ENCODE measurements at places on chromosomes 1 and 21. TPM values are rescaled to one million over a fixed set of nuclear protein-coding genes. Genes with fewer than 3 reads are reported as not detected.

GRCh38 chr1:65319141-65319540, 9.8 kb downstream of the DNAJC6 start:
- DNase-seq: no peak

- no peak for DNase-seq
These were observed 597.8 kb downstream of the KIF26B start for GRCh38 chr1:245752561-245752960.

- no peak for DNase-seq
These were observed 3.3 kb downstream of the PTPRC start for GRCh38 chr1:198641966-198642668.

DNA sequence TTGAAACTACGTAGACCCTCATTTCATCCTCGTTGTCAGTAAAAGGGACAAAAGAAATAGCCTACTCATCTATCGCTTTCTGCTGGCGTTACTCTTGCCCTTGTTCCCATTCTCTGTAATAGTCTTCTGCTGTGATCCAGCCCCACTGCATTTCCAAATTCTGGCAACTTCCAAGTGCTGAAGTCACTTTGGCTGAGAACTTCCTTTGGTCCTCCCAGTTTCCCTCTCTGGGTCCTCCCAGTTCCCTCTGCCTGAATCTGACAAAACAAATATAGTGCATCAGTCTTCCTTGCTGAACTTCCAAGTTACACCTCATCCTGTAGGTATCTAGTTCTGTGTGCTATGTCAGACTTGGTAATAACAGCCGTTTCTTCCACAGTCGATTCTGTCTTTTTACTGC, 47.0 kb upstream of the PLA2G4A start:
- DNase-seq: no peak

DNA sequence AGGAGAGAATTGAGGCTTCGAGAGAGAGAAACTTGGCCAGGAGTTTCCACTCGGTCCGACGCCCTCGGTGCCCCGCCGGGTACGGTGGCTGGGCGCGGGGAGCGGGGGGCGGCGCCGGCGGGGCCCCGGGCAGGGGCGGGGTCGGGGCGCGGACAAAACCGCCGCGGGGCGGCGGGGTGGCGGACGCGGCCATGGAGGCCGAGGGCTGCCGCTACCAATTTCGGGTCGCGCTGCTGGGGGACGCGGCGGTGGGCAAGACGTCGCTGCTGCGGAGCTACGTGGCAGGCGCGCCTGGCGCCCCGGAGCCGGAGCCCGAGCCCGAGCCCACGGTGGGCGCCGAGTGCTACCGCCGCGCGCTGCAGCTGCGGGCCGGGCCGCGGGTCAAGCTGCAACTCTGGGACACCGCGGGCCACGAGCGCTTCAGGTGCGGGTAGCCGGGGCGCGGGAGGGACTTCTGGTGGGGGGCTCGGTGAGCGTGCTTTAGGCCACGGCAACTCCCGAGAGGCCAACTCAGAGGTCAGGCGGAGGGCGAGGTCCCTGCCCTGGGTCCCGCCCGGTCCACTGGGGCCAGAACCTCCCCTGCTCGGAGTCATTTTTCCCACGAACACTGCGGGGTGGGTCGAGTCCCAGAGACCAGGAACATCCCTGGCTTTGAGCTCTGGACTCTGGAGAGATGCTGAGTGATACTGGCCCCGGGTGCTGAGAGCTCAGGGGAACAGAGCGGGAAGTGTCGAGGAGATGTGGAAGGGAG, 431 bp downstream of the RAB42 start:
- DNase-seq: no peak

- DNase-seq: no peak
These were observed 61.0 kb downstream of the IER5 start for GRCh38 chr1:181149326-181150125.

GRCh38 chr1:59266180-59266926, 30.5 kb upstream of the FGGY start:
- DNase-seq: no peak

GRCh38 chr1:90709535-90709934, 7.6 kb downstream of the BARHL2 start:
- no peak for DNase-seq

DNA sequence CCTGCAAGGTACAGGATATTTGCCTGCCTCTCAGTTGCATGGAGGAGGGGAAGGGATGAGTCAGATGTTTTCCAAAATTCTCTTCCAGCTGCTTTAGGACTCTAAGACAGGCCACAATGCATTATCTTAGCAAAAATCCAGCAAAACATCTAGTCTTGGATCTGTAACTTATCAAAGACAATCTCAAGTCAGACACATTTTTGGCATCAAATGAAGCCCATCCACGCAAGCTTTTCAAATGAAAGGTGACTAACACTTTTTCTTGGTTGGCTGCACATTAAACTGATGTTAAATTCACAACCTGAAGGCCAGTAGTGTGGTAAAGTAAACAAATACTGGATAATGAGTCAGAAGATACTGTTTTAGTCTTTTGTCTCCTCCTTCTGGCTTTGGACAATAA, 21.3 kb downstream of the FAM78B start:
- DNase-seq: no peak

GRCh38 chr1:23376890-23377811, 7.5 kb upstream of the ZNF436 start:
- DNase-seq: no peak

GRCh38 chr1:170145770-170146676, at the start of gene NTMT2:
Gene NTMT2, plus strand, starts transcription at chr1:170145959. Its CDS starts 149 bp downstream, at chr1:170146108.
- DNase-seq: no peak

GRCh38 chr1:52007215-52008002, 16.9 kb upstream of the RAB3B start:
- no peak for DNase-seq

- no peak for DNase-seq
These were observed 73.8 kb downstream of the UMODL1 start for GRCh38 chr21:42144679-42145568.

DNA sequence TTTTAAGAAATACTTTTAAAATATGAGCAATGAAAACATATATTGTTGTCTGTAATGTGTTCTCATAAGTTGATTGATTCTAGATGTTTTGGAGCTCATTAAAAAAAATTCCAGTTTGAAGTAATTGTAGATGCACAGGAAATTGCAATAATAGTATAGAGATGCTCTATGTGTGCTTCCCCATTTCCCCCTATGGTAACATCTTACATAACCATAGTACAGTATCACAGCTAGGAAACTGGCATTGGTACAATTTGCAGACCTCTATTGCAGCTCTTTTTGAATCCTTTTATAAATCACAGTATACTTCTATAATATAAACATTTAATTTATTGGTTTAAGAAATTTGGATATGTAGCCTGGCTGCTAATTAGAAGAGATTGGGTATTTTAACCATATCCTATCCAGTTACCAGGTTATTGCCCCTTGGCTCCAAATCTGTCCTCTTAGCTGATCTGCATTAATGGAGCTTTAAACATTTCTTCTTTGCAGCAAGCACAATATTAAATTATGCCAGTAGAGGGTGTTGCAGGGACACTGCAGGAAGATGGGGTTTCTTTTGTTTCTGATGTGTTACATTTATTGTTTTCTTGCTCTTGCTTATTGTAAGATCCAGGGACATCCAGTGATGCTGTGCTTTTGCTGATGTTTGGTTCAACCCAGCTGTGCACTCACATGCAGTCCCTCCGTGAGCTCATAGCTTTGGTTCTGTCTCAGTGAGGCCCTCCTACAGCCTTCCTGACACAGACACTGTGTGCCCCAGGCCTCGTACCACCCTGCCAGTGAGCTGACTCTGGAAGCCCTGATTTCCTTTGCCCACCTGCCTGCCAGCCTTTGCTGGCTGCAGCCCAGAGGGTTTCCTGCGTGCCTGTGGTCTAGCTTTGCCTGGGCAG, 103.3 kb downstream of the RABGAP1L start:
- no peak for DNase-seq

DNA sequence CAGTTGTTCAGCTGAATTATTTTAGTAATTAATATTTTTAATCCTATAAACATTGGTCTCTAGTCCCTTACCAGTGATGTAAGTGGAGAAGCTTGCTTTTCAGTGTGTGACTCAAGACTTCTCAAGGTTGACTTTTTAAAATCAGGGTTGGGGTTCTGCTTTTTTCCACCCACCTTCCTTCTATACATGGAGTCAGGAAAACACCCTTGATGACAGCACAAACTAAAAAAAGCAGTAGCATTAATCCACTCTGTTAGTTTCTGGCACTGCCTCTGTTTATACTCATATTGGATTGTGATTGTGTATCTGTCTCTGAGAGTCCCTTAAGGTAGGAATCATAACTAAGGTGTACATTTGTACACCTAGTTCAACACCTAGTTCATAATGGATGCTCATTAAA, 8.3 kb upstream of the PLEKHO1 start:
- no peak for DNase-seq

DNA sequence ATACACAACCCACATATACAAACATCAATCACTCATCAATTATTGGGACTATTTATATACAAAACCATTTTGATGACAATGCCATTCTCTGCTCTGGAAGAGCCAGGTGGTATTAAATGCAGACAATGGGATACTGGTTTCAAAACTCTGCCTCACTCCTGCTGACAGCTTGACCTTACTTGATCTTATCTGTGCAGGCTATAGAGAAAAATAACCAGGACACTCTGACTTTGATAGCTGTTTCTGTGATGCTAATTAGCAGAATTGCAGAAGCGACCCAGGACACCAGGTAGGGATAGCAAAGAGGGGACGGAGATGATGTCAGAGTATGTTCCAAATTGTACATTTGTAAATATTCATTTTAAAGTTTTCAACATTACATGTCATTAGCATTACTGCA, 89.5 kb downstream of the OLFM3 start:
- DNase-seq: no peak

- no peak for DNase-seq
These were observed 49.0 kb upstream of the OLFM3 start for GRCh38 chr1:102045752-102046151.

- no peak for DNase-seq
These were observed 5.5 kb downstream of the TSEN15 start for GRCh38 chr1:184056921-184057555.

GRCh38 chr1:183953031-183953430, 84.5 kb downstream of the COLGALT2 start:
- no peak for DNase-seq

DNA sequence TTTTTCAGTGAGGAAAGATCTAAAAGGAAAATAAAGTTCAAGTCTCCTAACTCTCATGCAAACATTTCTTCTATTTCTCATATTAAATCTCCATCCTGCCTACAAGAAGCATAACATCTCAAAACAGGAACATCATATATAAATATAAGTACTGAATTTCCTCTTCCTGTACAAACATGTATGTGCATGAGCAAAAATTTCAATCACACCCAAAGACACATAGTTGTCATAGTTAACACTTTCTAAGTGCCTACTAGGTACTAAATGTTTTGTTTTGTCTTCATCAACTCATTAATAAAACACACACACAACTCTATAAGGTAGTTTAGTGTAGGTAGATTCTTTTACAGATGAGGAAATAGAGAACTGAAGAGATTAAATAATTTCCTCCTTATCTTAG, 237.1 kb upstream of the ADGRL2 start:
- DNase-seq: no peak

GRCh38 chr1:232805269-232806185, at the start of gene MAP10:
Gene MAP10, plus strand, starts transcription at chr1:232805416. Its CDS starts 34 bp downstream, at chr1:232805450.
- peak; percentile 92 for DNase-seq

GRCh38 chr1:42004860-42005259, 86.1 kb upstream of the HIVEP3 start:
- no peak for DNase-seq

- DNase-seq: no peak
These were observed 919 bp downstream of the MCL1 start for GRCh38 chr1:150578272-150579109.

GRCh38 chr21:41160036-41160435, 7.9 kb upstream of the BACE2 start:
- no peak for DNase-seq

GJB5 gene
- total RNA-seq: not detected

UBE2U gene
- not detected for total RNA-seq

PPP1R15B gene
- 132 TPM for total RNA-seq

CCDC30 gene
- total RNA-seq: 1.6 TPM

OR2AK2 gene
- total RNA-seq: not detected

SOX13 gene
- 33.1 TPM for total RNA-seq

PRDM16 gene
- total RNA-seq: 3.9 TPM
